ENCODE measurements at places on chromosomes 5 and 9. TPM values are rescaled to one million over a fixed set of nuclear protein-coding genes. Genes with fewer than 3 reads are reported as not detected.

CDH6 gene
- polyA plus RNA-seq: 3.9 TPM

FAM170A gene
- not detected for polyA plus RNA-seq

DNA sequence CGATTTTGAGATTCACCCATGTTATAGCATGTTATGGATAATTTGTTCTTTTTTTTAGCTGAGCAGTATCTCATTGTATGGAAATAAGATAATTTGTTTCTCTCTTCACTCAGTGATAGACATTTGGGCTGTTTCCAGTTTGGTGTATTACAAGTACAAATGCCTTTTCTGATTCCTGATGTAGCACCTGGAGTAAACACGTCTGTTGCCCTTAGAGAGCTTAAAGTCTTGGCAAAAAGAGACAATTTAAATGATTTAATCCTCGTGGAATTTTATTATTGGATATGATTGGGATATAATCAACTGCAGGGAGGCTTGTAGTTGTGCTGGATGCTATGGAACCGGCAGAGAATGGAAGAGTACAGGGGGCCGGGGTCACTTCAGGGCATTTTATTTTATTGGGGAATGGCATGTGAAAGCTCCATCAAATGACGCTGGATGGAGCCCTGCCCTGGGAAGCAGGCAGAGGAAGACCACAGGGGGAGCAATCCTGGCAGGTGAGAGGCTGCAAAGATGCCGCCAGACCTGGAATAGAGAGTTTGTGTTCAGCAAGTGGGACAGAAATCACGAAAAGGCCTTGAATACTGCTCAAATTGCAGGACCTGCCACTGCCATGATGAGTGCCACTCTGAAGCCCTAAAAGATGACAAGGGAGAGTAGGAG, 31.0 kb upstream of the TGFBI start:
- no peak for DNase-seq

DNA sequence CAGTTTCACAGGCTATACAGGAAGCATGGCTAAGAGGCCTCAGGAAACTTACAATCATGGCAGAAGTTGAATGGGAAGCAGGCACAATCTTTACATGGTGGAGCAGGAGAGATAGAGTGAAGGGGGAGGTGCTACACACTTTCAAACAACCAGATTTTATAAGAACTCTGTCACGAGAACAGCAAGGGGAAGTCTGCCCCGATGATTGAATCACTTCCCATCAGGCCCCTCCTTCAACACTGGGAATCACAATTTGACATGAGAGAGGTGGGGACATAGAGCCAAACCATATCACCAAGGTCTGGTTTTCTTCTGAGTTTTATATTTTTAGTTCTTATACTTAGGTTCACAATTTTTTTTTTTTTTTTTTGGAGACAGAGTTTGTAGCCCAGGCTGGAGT, 16.1 kb downstream of the ZCCHC9 start:
- DNase-seq: no peak

DNA sequence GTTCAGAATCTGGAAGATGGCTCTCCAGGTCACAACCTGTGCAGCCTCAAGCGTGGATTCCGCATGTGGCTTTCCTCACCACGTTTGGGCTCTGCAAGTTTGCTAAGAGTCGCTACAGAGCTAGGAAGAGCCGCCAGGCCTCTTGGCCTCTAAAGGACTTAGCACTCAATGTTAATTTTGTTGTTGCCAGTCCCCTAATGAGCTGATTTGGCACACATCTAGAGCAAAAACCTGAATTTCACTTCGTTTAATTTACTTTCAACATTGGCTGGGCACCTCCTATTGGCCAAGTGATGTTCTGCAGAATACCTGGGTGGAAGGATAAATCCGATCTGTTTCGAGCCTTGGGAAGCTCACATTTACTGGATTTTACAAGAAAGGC, 65.8 kb upstream of the UNC5A start:
- DNase-seq: no peak

PPP2CA gene
- polyA plus RNA-seq: 77.9 TPM

DNA sequence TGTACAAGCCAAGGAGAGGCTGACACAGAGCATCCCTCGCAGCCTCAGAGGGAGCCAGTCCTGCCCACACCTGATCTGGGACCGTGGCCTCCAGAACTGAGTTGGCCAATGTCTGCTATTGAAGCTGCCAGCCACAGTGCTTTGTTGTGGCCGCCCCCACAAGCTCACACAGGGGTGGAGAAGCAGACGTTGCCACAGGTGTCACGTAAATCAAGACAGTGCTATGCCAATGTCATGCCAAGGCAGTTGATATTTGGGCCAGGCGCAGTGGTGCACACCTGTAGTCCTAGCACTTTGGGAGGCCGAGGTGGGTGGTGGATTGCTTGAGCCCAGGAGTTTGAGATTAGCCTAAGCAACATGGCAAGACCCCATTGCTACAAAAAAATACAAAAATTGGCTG, 17.3 kb upstream of the TERT start:
- no peak for DNase-seq

- no peak for DNase-seq
Measured at GRCh38 chr5:131375351-131375750, 111.5 kb downstream of the CDC42SE2 start.

DNA sequence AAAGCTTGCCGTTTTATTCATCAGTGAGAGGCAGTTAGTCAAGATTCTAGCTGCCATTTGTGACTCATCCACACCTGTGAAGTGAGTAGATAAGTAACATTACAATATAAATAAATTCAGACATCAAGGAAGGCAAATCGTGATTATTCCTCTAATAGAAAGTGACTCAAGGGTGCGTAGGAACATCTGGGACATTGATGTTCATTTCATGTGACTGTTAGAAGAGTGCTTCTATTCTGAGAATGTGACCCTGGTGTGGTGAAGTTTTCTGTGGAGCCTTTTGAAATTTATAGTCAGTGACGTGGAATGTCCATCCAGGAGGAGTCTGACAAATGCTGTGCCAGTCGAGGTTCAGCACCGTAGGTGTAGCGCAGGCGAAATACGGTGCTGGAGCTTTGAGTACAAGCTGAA, 48.4 kb upstream of the FAM240B start:
- no peak for DNase-seq

ZFR gene
- polyA plus RNA-seq: 57.2 TPM

GRCh38 chr5:43017428-43017815, 22.7 kb downstream of the ANXA2R start:
- no peak for DNase-seq

OLFML2A gene
- 36.8 TPM for polyA plus RNA-seq

Data from urinary bladder (tissue), 4 donors.